Progenitor cell of endocrine pancreas (in vitro differentiated cells): ENCODE measurements at places on chromosomes 3 and 15.
A peak's percentile ranks its signal among the peaks of the same experiment; 100 is the strongest.

DNA sequence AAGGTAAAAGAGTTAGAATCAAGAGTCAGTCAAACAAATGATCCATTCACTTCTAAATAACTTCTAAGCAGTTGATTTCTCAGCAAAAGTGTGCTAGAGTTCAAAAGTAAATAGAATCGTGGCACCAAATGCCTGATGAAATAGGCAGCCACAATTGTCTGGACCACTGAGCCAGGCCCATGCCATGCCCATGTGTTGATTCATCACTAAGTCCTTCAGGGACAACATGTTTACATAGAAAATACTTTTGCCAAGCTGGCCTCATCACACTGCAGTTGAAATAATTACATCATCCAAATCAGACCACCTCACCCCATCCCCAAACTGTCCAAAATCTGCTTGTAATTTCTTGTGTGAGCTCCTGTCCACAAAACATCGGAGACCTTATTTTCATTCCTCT lies 216.3 kb downstream of the IGSF11 start:
- no peaks in the 10 kb centered on the region for H3K36me3 ChIP-seq
- no peaks in the 10 kb centered on the region for H3K27me3 ChIP-seq
- no peak overlapping the region for H3K4me3 ChIP-seq
- no peak for DNase-seq

DNA sequence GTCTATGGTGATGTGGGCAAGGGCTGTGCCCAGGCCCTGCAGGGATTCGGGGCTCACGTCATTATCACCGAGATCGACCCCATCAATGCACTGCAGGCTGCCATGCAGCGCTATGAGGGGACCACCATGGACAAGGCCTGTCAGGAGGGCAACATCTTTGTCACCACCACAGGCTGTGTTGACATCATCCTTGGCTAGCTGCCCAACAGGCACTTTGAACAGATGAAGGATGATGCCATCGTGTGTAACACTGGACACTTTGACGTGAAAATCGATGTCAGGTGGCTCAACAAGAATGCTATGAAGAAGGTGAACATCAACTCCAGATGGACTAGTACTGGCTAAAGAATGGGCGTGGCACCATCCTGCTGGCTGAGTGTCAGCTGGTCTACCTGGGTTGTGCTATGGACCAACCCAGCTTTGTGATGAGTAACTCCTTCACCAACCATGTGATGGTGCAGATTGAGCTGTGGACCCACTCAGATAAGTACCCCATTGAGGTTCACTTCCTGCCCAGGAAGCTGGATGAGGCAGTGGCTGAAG lies 6.1 kb upstream of the USP8 start:
- H3K27me3 ChIP-seq, result no peaks in the 10 kb centered on the region
- DNase-seq, result no peak
- H3K4me1 ChIP-seq, result peaks cover 2% of the 10 kb centered on the region
- no peaks in the 10 kb centered on the region for H3K36me3 ChIP-seq

DNA sequence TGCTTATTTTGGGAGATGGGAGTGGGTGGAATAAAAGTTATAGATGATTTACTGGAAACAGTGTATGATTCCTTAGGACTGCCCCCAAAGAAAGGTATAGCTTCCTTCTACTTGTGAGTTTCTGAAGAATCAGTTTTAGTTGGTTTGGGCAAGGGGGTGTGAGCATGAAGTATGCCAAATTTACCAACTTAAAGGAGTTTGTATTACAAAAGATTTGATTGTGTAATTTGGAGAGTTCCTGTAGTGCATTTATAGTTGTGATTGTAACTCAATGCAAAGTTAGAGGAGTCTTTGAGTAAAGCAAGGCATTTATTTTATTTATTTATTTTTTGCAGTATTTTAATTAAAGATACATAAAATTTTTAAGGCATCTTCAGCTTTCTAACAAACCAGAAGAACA lies 42.8 kb downstream of the TSC22D2 start:
- no peaks in the 10 kb centered on the region for H3K27me3 ChIP-seq
- H3K27ac ChIP-seq, result peak overlapping the region; percentile 35
- no peak for DNase-seq

GRCh38 chr3:38985581-38985980 lies 66.2 kb downstream of the SCN11A start:
- DNase-seq, result no peak
- no peaks in the 10 kb centered on the region for H3K4me1 ChIP-seq
- H3K27me3 ChIP-seq, result peaks cover 3% of the 10 kb centered on the region
- no peak overlapping the region for H3K27ac ChIP-seq
